ENCODE measurements at places on chromosomes 4 and X. TPM values are rescaled to one million over a fixed set of nuclear protein-coding genes. Genes with fewer than 3 reads are reported as not detected.

DNA sequence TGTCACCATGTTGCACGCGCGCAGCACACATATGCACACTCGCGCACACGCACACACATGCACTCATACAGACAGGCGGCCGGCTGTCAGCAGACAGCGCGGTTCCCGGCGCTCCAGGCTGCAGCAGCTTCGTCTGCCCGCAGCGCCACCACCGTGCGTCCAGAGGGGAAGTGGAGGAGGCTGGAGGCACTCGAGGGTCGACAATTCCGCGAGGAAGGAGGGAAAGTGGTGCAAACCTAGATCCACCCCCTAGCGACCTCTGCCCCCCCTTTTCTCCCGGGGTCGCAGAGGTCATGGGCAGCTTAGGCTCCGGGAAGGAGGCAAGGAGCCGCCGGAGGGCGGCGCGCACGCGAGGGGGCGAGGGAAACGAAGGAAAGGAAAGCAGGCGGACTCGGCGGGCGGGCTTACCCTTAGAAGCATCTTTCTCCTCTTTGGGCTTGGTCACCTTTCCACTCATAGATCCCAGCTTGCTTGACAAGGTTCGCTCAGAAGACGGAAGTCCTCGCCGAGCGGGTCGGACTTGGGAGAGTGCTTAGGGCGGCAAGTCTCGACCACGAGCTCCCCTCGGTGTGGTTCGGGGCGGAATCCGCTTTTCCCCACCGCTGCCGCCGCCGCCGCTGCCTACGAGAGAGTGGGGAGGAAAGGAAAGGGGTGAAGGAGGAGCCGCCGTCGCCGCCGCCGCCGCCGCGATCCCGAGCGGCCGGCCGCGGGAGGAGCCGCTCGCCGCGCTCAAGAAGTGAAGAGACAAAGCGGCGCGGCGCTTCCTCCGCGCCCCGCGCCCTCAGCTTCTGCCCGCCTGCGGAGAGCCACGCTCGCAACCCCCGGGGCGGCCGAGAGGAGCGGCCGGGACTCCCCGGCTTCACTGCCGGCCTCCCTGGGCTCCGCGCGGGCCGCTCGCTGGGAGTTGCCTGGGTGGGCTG lies 326.6 kb upstream of the F9 start:
- DNase-seq = no peak
- H3K36me3 ChIP-seq = no peaks in the 10 kb centered on the region
- H3K27ac ChIP-seq = peak overlapping the region; percentile 37
- peak overlapping the region; percentile 53 for H3K4me3 ChIP-seq
- H3K4me1 ChIP-seq = peaks cover 8% of the 10 kb centered on the region
- peaks cover 9% of the 10 kb centered on the region for H3K27me3 ChIP-seq

Gene SORBS2
- 849 TPM for total RNA-seq

Gene GC
- not detected for total RNA-seq

- H3K27ac ChIP-seq = no peak overlapping the region
- no peak overlapping the region for H3K4me3 ChIP-seq
- H3K4me1 ChIP-seq = peaks cover 42% of the 10 kb centered on the region
- no peaks in the 10 kb centered on the region for H3K27me3 ChIP-seq
- no peaks in the 10 kb centered on the region for H3K36me3 ChIP-seq
Measured at GRCh38 chr4:155509555-155509954, 132.8 kb upstream of the MAP9 start.

Gene TCEAL2
- 10.5 TPM for total RNA-seq

DNA sequence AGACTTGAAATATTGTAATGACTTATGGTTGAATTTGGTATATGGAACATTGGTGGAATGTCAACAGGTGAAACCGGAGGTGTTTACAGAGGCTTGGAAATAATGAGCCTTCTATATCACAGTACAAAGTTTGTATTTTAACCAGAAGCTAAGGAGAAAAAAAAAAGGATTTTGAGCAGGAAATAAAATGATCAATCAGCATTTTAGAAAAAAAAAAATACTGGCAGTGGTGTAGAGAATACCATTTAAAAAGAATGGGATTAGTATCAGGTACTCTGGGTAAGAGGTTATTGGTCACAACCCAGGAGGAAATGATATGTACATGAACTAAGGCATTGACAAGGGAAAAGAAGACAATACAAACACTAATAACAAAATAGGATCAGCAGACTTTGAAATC lies 587.1 kb upstream of the HTR2C start:
- H3K4me3 ChIP-seq = no peak overlapping the region
- H3K27me3 ChIP-seq = no peaks in the 10 kb centered on the region
- no peaks in the 10 kb centered on the region for H3K4me1 ChIP-seq
- DNase-seq = no peak
- H3K27ac ChIP-seq = no peak overlapping the region

GRCh38 chrX:135308345-135308855 lies 880 bp upstream of the ETDC start:
- no peaks in the 10 kb centered on the region for H3K36me3 ChIP-seq
- H3K27ac ChIP-seq = no peak overlapping the region
- no peaks in the 10 kb centered on the region for H3K4me1 ChIP-seq
- no peaks in the 10 kb centered on the region for H3K27me3 ChIP-seq

DNA sequence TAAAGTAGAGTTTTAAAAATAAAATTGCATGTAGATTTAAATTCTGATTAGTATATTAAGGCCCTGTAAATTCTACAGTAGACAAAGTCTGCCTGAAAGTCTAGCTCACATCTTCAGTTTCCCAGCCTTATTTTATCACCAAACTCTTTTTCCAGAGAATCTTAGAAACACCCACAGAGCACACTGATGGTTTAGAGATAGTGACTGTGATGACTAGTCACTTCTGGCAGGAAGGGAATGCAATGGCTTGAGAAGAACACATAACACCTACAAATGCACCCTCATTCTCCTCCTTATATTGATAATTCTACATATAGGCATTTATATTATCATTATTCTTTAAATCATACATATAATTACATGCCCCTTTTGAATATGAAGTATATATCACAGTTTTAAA lies 232.9 kb downstream of the ARAP2 start:
- no peaks in the 10 kb centered on the region for H3K27me3 ChIP-seq
- no peaks in the 10 kb centered on the region for H3K36me3 ChIP-seq
- no peaks in the 10 kb centered on the region for H3K4me1 ChIP-seq
- DNase-seq = no peak
